ENCODE measurements at places on chromosomes 2 and 18.

GRCh38 chr2:44952143-44952805 lies 10.8 kb downstream of the SIX3 start:
- peak; percentile 33 for DNase-seq

- no peak for DNase-seq
These were observed 40.1 kb downstream of the NRP2 start for GRCh38 chr2:205722283-205722918.

DNA sequence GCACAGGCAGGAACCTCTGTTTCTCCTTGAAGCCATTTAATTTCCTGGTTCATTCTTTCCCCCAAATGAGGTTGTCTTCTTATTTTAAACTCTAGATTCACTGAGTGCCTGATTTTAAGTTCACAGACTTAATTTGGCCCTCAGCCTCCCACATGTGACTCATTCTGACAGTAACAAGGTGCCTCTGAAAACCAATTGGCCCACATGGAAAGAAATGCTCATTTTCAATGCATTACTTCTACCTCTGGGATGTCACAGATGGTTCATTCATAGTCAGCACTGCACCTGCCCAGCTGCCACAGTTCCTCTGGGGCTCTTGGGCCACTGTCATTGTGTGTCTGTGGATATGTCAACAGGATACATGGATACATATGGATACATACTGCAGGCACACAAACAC lies 140.4 kb upstream of the CAPN13 start:
- DNase-seq, result no peak

DNA sequence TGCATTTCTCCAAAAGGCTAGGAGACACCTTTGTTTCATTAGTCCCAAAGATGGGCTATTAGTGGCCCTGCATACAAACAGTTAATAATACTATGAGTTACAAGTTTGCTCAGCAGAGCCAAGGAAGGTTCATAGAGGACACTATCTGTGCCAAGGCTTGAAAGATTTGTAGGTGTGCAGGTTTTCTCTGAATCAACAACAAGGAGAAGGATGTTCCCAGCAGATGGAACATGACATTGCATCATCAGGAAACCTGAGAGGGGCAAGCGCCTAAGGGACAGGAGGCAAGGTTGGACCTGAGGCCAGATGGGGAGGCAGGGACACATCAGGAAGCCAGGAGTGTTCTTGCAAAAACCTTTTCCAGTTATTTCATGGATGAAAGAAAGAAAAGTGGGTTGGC lies 35.4 kb upstream of the STK17B start:
- no peak for DNase-seq

GRCh38 chr2:137049518-137049917 lies 284.2 kb downstream of the THSD7B start:
- DNase-seq, result no peak

DNA sequence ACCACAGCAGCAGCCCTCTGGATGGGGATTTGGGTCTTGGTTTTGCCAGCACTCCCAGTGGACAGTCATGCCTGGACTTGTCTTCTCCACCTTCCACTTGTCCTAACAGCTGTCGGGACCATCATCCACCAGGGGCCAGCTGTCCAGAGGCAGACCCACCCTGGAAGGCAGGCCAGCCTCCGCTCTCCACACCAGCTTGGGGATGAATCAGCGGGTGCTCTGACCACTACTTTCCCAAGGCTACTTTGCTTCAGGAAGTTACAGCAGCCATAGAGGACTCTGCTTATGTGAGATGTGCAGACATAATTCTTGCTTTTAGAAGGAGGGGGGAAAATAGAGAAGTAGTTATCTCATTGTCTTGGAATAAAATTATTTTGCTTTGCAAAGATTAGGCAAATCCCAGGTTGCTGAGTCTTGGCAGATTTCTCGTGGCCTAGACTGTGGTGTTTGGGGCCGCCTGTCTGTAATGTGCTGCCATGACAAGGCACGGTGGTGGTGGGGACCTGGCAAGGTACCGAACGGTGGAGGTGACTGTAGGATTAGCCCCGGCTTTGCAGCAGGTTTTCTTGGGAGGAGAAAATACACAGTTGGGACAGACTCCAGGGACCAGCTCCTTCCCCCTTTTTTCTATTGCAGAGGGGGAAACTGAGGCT lies 148.7 kb downstream of the AGAP1 start:
- DNase-seq, result no peak

DNA sequence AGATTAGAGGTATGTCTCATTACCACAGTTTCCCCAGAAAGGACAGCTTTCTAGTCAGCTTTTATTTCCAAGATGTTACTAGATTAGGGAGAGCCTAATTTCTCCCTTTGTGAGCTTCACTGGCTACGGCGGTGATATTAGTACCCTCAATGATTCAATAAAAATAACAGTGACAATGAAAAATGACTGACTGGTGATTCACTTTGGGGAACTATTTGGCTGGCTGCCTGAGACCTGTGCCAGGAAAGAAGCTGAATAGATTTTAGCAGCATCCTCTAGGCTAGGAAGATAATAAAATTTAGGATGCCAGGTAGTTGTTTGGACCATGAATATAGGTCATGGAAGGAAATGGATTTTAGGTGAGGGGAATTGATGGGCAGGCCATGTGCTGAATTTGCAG lies 178.7 kb downstream of the FMNL2 start:
- no peak for DNase-seq

GRCh38 chr2:11719230-11719977 lies 27.0 kb upstream of the LPIN1 start:
- no peak for DNase-seq

DNA sequence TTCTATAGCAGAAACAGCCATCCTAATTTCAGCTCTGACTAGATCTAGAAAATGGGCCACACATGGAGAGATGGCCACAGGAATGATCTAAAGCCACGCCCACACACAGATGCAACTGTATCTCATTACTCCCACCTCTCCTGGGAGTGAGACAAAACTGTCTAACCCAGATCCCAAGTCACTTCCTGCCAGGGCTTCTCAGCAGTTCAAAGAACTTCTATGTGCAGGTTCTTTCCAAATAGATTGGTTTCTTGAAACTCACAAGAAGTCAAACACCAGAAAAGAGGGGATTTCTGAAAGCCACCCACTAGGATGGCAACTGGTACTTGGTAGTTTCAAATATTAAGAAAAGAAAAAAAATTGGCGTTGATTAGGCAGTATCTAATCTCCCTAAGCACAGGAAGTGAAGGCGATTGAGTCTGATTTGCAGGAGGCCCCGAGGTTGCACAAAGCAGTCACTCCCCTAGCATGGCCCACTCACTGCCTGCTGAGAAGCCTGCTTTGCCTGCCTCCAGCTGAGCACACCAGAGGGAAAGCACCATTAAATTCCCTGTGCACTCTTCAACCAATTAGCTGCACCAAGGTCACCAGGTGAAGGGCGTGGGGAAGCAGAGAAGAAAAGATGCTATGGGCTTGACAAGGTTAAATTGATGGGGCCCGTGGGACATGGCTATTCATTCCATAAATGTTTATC lies 51.1 kb downstream of the PAPOLG start:
- peak; percentile 41 for DNase-seq
